MCF 10A (cell line): ENCODE measurements at places on chromosomes 16 and 17. TPM values are rescaled to one million over a fixed set of nuclear protein-coding genes. Genes with fewer than 3 reads are reported as not detected.

GRCh38 chr17:79574108-79574507 is 36.7 kb downstream of the RBFOX3 start:
- H3K36me3 ChIP-seq, result no peaks in the 10 kb centered on the region
- no peaks in the 10 kb centered on the region for H3K4me1 ChIP-seq
- H3K27me3 ChIP-seq, result peaks cover 5% of the 10 kb centered on the region

DNA sequence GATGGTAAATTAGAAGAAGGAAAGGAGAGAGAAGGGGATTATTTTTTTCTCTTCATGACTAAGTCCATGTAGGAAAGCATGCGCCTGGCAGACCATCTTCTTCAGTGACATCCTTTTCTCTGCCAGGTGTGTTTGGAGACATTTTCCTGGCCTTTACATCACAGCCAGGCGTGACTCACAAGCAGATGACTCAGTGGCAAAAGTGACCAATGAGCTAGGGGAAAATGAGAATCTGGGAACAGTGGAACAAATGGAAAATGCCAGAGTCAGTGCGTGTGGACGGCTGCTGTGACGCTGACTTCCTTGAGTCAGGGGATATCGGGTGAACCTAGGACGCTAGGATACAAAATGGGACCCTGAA is 9.4 kb downstream of the KIAA0513 start:
- peak overlapping the region; percentile 72 for H3K27ac ChIP-seq
- H3K36me3 ChIP-seq, result peaks cover 19% of the 10 kb centered on the region
- peak; percentile 96 for DNase-seq

- DNase-seq, result no peak
- H3K4me3 ChIP-seq, result no peak overlapping the region
- H3K36me3 ChIP-seq, result peaks cover 5% of the 10 kb centered on the region
- peaks cover 5% of the 10 kb centered on the region for H3K4me1 ChIP-seq
- no peak overlapping the region for H3K27ac ChIP-seq
- H3K27me3 ChIP-seq, result no peaks in the 10 kb centered on the region
Measured at GRCh38 chr16:4091240-4092012, 24.8 kb downstream of the ADCY9 start.

- H3K27me3 ChIP-seq, result no peaks in the 10 kb centered on the region
- H3K36me3 ChIP-seq, result no peaks in the 10 kb centered on the region
- no peak for DNase-seq
- no peak overlapping the region for H3K4me3 ChIP-seq
Measured at GRCh38 chr16:24668481-24669061, 60.9 kb upstream of the TNRC6A start.

- no peaks in the 10 kb centered on the region for H3K27me3 ChIP-seq
- peaks cover 4% of the 10 kb centered on the region for H3K36me3 ChIP-seq
- H3K4me1 ChIP-seq, result peaks cover 4% of the 10 kb centered on the region
- no peak for DNase-seq
Measured at GRCh38 chr16:2484898-2485508, 10.1 kb downstream of the TBC1D24 start.

CHAD gene
- total RNA-seq, result not detected in 2 replicates

ZPBP2 gene
- not detected in 2 replicates for total RNA-seq
